ENCODE measurements at places on chromosomes 6 and 20.

DNA sequence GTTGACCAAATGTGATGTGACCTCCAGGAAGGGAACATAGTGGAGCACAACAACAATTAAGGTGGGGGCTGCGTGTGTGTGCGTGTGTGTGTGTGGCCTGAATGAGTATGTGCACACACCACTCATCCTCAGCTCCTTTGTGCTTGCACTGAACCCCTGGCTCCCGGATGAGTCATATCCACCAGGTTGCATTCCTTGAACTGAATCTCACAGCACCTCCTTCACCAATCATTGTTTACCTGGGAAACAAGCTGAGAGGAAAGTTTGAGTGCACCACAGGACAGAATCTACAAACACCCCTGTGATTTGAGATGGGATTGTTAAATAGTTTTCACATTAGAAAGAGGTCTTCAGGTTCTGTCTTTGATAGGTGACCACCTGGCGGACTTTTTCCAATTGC, 33.7 kb upstream of the GPR6 start:
- no peak for DNase-seq

- DNase-seq = no peak
These were observed at the start of gene TCF21 for GRCh38 chr6:133888929-133889556. TCF21 (plus strand) TSS chr6:133889113; CDS start chr6:133889398, 285 bp downstream.

- no peak for DNase-seq
These were observed 371.8 kb downstream of the BTBD3 start for GRCh38 chr20:12289465-12289864.

DNA sequence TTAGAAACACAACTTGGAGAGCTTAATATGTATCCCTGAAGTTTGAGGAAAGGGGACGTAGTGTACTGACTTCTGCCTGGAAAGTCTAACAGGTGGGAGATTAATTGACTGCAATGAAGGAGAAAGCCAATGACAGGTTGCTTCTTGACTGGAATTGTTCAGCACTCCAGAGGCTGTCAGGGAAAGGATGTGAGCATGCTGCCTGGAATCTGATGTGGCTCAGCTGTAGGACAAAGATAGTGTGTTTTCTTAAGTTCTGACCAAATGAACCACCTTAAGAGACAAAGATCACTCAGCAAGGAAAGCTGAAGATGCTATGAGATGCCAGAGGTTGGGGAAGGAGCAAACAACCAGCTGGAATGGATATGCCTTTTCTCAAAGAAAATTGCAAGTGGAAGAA, 185.8 kb downstream of the PHF3 start:
- DNase-seq = no peak

DNA sequence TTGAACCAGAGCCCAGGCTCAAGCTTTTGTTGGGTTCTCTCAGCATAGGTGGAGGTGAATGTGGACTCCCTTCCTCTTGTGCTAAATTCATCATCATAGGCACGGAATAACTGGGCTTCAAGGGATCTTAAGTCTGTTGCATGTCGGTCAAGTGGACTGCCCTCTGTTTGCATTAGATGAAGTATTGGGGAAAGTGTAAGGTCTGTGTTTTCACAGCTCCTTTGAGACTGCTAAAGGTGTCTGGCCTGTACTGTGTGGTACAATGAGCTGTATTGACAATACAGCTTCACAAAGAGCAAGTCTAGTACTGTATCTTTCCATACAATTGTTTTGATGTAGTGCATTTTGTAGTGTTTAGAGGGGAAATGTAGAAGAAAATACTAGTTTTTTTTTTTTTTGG, 34.3 kb upstream of the TULP4 start:
- DNase-seq = no peak

GRCh38 chr6:72619883-72620696, 1.8 kb upstream of the KCNQ5 start:
- no peak for DNase-seq

GRCh38 chr20:13863244-13863643, 78.4 kb downstream of the NDUFAF5 start:
- no peak for DNase-seq

- DNase-seq = no peak
These were observed 53.3 kb upstream of the TAF8 start for GRCh38 chr6:41996997-41997396.

- no peak for DNase-seq
These were observed 220.7 kb downstream of the CDC5L start for GRCh38 chr6:44608175-44608574.

All from cortex of kidney (tissue), 1 donor.